ENCODE measurements at places on chromosomes 6 and 20. TPM values are rescaled to one million over a fixed set of nuclear protein-coding genes. Genes with fewer than 3 reads are reported as not detected.

- no peaks in the 10 kb centered on the region for H3K36me3 ChIP-seq
- DNase-seq = peak; percentile 10
- no peaks in the 10 kb centered on the region for H3K4me1 ChIP-seq
- H3K4me3 ChIP-seq = no peak overlapping the region
- no peak overlapping the region for H3K27ac ChIP-seq
Observed at GRCh38 chr6:68226460-68226859, 408.6 kb upstream of the ADGRB3 start.

GRCh38 chr6:135148889-135149288, 32.2 kb upstream of the MYB start:
- no peaks in the 10 kb centered on the region for H3K4me1 ChIP-seq
- DNase-seq = no peak
- H3K27ac ChIP-seq = no peak overlapping the region
- no peaks in the 10 kb centered on the region for H3K27me3 ChIP-seq
- H3K4me3 ChIP-seq = no peak overlapping the region

- H3K36me3 ChIP-seq = no peaks in the 10 kb centered on the region
- H3K27ac ChIP-seq = no peak overlapping the region
- no peak for DNase-seq
- no peaks in the 10 kb centered on the region for H3K4me1 ChIP-seq
- H3K27me3 ChIP-seq = no peaks in the 10 kb centered on the region
- H3K4me3 ChIP-seq = no peak overlapping the region
Observed at GRCh38 chr20:36562724-36563123, 10.7 kb upstream of the TGIF2 start.

GRCh38 chr20:6818033-6818808, 50.7 kb downstream of the BMP2 start:
- no peak overlapping the region for H3K27ac ChIP-seq
- DNase-seq = no peak
- H3K36me3 ChIP-seq = no peaks in the 10 kb centered on the region
- H3K4me1 ChIP-seq = no peaks in the 10 kb centered on the region
- H3K4me3 ChIP-seq = no peak overlapping the region

GRCh38 chr6:97111243-97111642, 171.8 kb downstream of the MMS22L start:
- no peak overlapping the region for H3K27ac ChIP-seq
- H3K4me3 ChIP-seq = no peak overlapping the region

MCCD1 gene
- not detected for total RNA-seq

DNA sequence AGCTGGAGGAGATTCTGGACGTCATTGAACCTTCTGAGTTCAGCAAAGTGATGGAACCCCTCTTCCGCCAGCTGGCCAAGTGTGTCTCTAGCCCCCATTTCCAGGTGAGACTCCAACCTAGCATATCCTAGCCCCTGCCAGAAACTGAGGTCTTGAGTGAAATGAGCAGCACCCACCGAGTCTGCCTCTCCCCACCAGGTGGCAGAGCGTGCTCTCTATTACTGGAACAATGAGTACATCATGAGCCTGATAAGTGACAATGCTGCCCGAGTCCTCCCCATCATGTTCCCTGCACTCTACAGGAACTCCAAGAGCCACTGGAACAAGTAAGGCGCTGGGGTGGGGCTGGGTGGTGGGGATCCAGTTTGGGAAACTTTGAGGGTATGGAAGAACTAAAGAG, 4.6 kb downstream of the MEA1 start:
- H3K4me1 ChIP-seq = no peaks in the 10 kb centered on the region
- H3K27ac ChIP-seq = no peak overlapping the region

COL12A1 gene
- 75.7 TPM for total RNA-seq

ARMH2 gene
- 1.5 TPM for total RNA-seq

GRCh38 chr6:39231521-39232243, 2.4 kb upstream of the KCNK5 start:
- H3K27me3 ChIP-seq = no peaks in the 10 kb centered on the region
- no peaks in the 10 kb centered on the region for H3K4me1 ChIP-seq
- H3K36me3 ChIP-seq = no peaks in the 10 kb centered on the region
- H3K4me3 ChIP-seq = no peak overlapping the region

EHMT2 gene
- 43.4 TPM for total RNA-seq

GRCh38 chr20:24670981-24671380, 201.6 kb downstream of the SYNDIG1 start:
- no peak overlapping the region for H3K27ac ChIP-seq
- peaks cover 7% of the 10 kb centered on the region for H3K27me3 ChIP-seq
- no peak for DNase-seq
- H3K4me3 ChIP-seq = no peak overlapping the region
- H3K4me1 ChIP-seq = no peaks in the 10 kb centered on the region

DNA sequence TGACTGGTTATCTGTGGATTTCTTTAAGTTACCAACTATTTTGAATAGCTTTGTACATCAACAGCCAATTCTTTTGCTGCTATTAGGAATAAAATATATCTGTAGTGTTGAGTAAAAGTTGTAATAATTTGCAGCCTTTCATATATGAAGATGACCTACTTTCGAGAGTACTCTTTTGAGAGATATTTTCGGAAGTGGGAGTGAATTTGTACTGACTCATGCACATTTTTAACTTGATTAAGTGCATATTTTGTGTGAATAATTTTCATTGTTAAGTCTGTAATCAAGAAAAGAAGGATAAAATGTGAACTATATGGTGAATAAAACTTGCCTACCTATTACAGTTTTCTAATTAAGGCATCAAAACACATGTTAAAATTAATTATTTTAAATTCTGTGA, 51.9 kb downstream of the L3MBTL3 start:
- no peak for DNase-seq
- H3K4me3 ChIP-seq = no peak overlapping the region
- no peaks in the 10 kb centered on the region for H3K36me3 ChIP-seq
- no peaks in the 10 kb centered on the region for H3K27me3 ChIP-seq
- no peak overlapping the region for H3K27ac ChIP-seq
- no peaks in the 10 kb centered on the region for H3K4me1 ChIP-seq

DNA sequence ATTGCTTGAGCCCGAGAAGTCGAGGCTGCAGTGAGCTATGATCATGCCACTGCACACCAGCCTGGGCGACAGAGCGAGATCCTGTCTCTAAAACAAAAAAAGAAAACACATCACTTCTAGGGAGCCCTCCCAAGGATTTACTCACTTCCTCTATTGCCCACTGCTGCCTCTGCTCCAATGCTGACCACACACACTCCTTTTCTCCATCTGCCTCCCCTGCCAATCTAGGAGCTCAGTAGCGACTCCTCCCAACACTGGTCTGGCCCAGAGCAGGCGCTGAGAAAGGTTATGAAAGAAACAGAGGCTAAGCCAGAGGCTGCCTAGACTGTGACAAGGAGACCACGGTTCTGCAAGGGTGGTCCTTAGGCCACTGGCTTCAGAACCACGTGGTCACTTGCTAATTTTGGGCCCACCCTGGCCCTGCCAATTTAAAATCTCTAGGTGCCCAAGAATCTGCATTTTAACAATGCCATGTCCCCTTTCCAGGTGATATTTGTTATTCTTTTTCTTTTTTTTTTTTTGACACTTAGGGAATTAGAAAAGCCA, 1.3 kb upstream of the E2F1 start:
- H3K4me3 ChIP-seq = no peak overlapping the region
- H3K4me1 ChIP-seq = peaks cover 18% of the 10 kb centered on the region
- no peak for DNase-seq
- no peaks in the 10 kb centered on the region for H3K27me3 ChIP-seq

DNA sequence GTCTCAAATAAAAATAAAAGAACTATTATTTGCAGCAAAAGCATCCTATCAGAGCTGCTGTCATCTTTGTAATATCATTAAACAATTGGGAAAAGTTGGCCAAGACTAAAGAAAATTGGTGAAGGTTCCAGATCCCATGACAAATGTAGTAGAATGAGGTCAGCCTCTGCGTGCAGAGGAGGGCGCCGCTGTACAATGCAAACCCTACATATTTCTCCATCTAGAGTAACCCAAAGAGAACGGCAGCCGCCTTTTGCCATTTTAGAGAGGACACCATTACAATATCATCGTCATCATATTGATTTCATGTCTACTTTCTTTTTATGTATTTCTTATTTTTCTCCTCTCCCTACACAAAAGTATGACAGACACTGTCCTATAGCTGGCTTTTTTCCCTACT, 59.5 kb downstream of the ZMYND8 start:
- no peaks in the 10 kb centered on the region for H3K27me3 ChIP-seq

TMEM74B gene
- 10.9 TPM for total RNA-seq

DNA sequence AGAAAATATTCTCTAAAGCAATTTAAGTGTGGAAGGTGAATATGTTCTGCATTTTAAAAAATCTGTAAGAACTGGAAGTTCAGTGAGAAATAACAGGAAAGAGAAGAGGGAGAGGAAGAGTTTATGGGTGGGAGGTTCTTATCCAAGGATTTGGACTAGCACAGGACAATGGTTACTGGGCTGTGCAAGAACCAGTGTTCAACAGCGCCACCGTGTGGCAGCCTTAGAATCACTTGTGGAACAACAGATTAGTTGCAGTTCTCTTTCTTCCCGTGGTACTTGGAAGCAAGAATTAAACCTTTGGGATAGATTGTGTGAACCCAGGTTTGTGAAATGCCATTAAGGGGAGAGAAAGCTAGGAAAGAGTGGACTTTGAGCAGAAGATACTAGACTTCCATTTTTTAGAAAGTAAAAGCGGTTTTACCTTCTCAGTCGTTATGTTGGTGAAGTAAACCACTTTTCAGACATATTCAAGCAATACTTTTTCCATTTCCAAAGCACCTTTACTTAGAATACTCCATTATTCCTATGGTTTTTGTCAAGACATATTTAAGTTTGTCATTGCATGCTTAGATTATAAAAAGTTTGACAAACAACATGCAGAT, 436.7 kb downstream of the RNF144B start:
- no peak overlapping the region for H3K27ac ChIP-seq
- H3K36me3 ChIP-seq = no peaks in the 10 kb centered on the region
- no peak for DNase-seq
- no peaks in the 10 kb centered on the region for H3K27me3 ChIP-seq
- no peak overlapping the region for H3K4me3 ChIP-seq

- DNase-seq = no peak
- H3K4me1 ChIP-seq = no peaks in the 10 kb centered on the region
- no peak overlapping the region for H3K27ac ChIP-seq
- no peaks in the 10 kb centered on the region for H3K27me3 ChIP-seq
- H3K4me3 ChIP-seq = no peak overlapping the region
Observed at GRCh38 chr6:168704678-168705077, 263.7 kb downstream of the SMOC2 start.

- peaks cover 4% of the 10 kb centered on the region for H3K36me3 ChIP-seq
- DNase-seq = no peak
- H3K4me3 ChIP-seq = no peak overlapping the region
- no peak overlapping the region for H3K27ac ChIP-seq
- H3K27me3 ChIP-seq = no peaks in the 10 kb centered on the region
- H3K4me1 ChIP-seq = no peaks in the 10 kb centered on the region
Observed at GRCh38 chr6:143333081-143333480, 117.4 kb downstream of the ADAT2 start.

GRCh38 chr6:156590482-156590881, 186.7 kb upstream of the ARID1B start:
- H3K27me3 ChIP-seq = no peaks in the 10 kb centered on the region
- no peak overlapping the region for H3K27ac ChIP-seq
- DNase-seq = no peak
- H3K36me3 ChIP-seq = no peaks in the 10 kb centered on the region
- no peak overlapping the region for H3K4me3 ChIP-seq
- H3K4me1 ChIP-seq = no peaks in the 10 kb centered on the region

DNA sequence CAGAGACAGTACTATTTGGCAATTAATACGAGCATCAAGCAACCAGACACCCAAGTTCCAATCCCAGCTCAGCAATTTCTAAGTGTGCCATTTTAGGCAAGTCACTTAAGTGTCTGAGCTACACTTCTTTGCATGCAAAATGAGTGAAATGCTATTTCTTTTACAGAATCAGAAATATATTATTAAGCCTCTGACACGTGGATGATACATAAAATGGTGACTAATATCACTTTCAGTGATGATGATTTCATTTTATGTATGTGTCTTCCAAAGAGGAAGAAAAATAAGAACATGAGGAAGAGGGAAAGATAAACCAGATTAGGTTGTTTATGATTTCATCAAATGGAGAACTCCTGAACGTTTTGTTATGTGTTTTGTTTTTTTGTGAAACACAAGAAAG, 158.6 kb downstream of the TSHZ2 start:
- H3K36me3 ChIP-seq = no peaks in the 10 kb centered on the region
- no peak for DNase-seq
- H3K27me3 ChIP-seq = no peaks in the 10 kb centered on the region
- H3K4me1 ChIP-seq = no peaks in the 10 kb centered on the region

DNA sequence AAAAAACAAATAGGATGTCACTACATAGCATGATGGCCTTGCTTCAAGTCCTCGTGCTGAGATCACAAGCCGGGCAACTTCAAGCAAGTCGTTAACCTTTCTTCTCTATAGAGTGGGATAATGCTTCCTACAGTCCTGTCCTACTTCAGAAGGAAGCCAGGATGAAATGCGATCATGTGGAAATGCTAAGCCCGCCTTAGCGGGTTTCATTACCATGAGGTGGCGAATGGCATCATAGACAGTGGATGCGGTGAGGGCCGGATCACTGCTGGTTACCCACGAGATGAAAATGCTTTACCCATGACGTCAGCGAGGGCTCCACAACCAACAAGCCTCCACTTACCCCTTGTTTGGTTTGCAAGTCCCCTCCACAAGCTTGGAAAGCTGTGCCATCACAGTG, 206.4 kb downstream of the TBXT start:
- H3K36me3 ChIP-seq = no peaks in the 10 kb centered on the region
- no peak for DNase-seq
- peaks cover 3% of the 10 kb centered on the region for H3K27me3 ChIP-seq
- no peak overlapping the region for H3K27ac ChIP-seq
- H3K4me3 ChIP-seq = no peak overlapping the region

- H3K27me3 ChIP-seq = no peaks in the 10 kb centered on the region
- H3K27ac ChIP-seq = no peak overlapping the region
- no peak for DNase-seq
Observed at GRCh38 chr20:58155148-58155925, 73.1 kb downstream of the ANKRD60 start.

GRCh38 chr6:89287351-89288028, 27.6 kb downstream of the GABRR2 start:
- H3K27me3 ChIP-seq = no peaks in the 10 kb centered on the region
- H3K36me3 ChIP-seq = no peaks in the 10 kb centered on the region
- no peak for DNase-seq
- H3K4me3 ChIP-seq = no peak overlapping the region

STMND1 gene
- 10.7 TPM for total RNA-seq

EYS gene
- total RNA-seq = 0.17 TPM

DNA sequence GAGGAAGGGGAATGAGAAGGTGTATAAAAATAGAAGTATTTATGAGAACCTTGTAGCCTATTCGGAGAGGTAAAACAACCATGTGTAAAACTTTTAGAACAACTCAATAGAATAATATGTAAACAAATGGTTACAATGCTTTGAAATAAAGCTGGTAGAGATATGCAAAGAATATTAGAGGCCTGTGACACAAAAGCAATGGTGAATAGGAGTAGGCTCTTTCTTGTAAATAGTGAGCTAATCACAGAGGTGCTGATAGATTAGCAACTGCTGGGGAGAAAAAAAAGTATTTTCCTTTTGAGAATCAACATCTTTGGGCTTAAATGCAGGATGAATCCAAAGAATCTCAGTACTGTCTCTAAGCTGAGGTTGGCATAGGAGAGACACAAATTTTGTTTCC, 7.0 kb downstream of the TMEM200A start:
- DNase-seq = no peak
- no peaks in the 10 kb centered on the region for H3K4me1 ChIP-seq
- H3K4me3 ChIP-seq = no peak overlapping the region
- H3K36me3 ChIP-seq = no peaks in the 10 kb centered on the region
- no peak overlapping the region for H3K27ac ChIP-seq
- peaks cover 15% of the 10 kb centered on the region for H3K27me3 ChIP-seq

- no peak overlapping the region for H3K4me3 ChIP-seq
- no peaks in the 10 kb centered on the region for H3K27me3 ChIP-seq
- no peak for DNase-seq
- H3K4me1 ChIP-seq = peaks cover 3% of the 10 kb centered on the region
- no peak overlapping the region for H3K27ac ChIP-seq
Observed at GRCh38 chr6:38214159-38214558, 394.6 kb downstream of the ZFAND3 start.

TNXB gene
- 117 TPM for total RNA-seq
